ENCODE measurements at places on chromosomes 5 and 9. TPM values are rescaled to one million over a fixed set of nuclear protein-coding genes. Genes with fewer than 3 reads are reported as not detected.

DNA sequence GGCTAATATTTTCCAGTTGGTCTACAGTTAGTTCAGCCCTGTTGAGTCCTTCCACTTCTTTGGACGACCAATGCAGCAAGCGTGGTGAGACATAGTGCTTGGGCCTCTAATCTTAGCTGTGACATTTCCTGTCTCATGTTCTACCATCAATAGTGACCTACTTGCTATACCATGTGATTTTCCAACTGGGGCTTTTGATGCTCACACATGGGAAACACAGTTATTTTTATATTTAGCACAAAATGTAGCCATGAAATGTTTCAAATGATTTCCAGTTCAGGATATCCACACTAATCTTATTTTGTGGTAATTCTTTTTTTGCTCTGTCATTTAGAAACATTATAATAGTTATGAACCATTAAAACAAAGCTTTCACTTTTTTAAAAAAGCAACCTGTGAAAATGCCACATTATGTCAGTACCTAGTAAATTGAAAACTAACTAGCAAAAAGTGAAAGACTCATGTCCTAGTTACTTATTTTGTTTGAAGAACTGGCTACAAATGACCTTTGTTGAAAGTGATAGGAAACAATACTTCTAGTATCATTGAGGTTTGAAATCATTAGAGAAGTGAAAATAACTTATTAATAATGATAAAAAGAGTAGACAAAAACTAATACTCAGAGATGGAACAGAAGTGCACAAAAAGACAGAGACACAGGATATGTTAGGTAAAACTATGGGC lies 18.3 kb downstream of the MARCHF3 start:
- no peaks in the 10 kb centered on the region for H3K36me3 ChIP-seq
- no peak overlapping the region for H3K27ac ChIP-seq
- no peaks in the 10 kb centered on the region for H3K27me3 ChIP-seq
- no peaks in the 10 kb centered on the region for H3K4me1 ChIP-seq

DNA sequence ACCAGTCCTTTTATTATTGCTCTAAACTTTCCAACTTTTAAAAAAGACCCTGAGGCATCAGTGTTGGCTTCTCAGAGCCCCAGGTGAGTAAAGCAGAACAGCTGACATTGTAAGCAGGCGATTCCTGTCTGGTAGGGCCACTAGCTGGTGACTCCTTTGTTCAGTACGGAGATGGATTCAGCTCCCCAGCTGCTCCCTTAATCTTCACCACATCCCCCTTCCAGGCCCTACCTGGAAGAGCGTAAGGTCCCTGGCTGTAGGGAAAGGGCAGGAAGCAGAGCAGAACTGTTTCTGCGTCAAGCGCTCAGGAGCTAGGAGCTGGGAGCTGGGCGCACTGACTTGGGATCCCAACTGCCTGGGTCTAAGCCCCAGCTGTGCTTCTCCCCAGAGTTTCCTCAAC lies 203.7 kb upstream of the TAS2R1 start:
- H3K27me3 ChIP-seq: no peaks in the 10 kb centered on the region
- peak overlapping the region; percentile 75 for H3K27ac ChIP-seq
- DNase-seq: peak; percentile 52
- H3K4me3 ChIP-seq: no peak overlapping the region
- peaks cover 46% of the 10 kb centered on the region for H3K4me1 ChIP-seq

GRCh38 chr9:135076143-135076875 lies 11.2 kb upstream of the OLFM1 start:
- H3K4me3 ChIP-seq: peak overlapping the region; percentile 74
- peaks cover 5% of the 10 kb centered on the region for H3K4me1 ChIP-seq

DNA sequence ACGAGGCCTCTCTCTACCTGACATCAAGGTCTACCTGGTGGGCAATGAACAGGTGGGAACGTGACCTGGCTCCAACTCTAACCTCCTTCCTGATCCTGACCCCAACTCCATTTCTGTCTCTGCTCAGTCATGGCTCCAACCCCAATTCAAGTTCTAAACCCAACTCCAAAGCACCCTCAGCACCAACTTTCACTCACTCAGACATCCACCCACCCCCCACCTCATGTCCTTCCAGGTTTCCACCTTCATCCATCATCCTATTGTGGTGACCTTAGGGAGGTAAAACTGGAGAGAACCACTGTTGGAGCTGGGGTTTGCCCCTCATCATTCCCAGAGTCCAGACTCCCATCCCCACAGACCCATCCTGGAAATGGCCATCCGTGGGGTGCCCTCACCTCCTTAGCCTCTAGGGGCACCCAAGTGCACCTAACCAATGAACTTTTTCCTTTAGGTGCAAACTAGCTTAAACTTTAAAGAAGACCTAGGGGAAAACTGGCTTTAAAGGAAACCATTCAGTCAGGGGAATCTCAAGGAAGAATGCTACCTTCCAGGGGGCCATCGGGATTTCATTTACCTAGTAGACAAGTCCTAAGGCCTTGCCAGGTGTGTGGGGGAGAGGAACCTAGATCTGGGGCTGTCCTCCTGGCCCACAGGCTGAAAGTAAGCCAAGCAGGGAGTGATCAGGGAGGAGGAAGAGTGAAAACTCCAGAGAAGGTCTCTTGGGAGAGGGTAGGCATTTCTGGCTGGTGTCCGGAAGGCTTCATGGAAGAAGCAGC lies 11.3 kb downstream of the RGS14 start:
- H3K4me1 ChIP-seq: peaks cover 50% of the 10 kb centered on the region
- H3K36me3 ChIP-seq: no peaks in the 10 kb centered on the region
- H3K27ac ChIP-seq: no peak overlapping the region
- peak; percentile 76 for DNase-seq

DNA sequence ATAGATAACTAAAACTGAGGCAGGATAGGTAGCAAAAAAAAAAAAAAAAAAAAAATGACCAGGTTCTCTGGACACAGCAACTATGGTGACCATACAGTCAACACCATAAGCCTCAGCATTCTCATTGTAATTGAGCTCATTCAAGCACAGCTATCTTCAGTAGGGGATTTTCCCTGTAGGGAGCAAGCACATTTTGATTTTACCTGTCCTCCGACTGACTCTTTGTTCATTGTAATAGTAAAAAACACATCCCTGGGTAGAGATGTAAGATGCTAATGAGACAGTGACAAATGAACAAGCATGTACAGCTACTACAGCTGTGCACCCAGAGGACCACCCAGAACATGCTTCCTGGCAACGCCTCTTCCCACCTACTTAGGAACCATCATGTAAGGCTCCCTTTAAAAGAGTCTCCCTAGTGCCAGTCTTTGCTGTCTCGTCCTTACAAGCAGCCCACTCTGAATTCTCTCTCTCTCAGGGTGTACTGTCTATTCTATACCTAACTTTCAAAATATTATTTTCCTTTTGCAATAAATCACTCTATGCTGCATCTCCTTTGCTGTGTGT lies 65.0 kb upstream of the FBXW11 start:
- peaks cover 7% of the 10 kb centered on the region for H3K4me1 ChIP-seq
- H3K27ac ChIP-seq: peak overlapping the region; percentile 26
- no peaks in the 10 kb centered on the region for H3K27me3 ChIP-seq
- DNase-seq: peak; percentile 55
- H3K36me3 ChIP-seq: no peaks in the 10 kb centered on the region
- H3K4me3 ChIP-seq: no peak overlapping the region

GRCh38 chr9:115333277-115334070 lies 215.5 kb upstream of the TNC start:
- H3K27ac ChIP-seq: no peak overlapping the region
- no peaks in the 10 kb centered on the region for H3K27me3 ChIP-seq
- H3K36me3 ChIP-seq: no peaks in the 10 kb centered on the region
- no peak overlapping the region for H3K4me3 ChIP-seq
- no peak for DNase-seq

- H3K27me3 ChIP-seq: no peaks in the 10 kb centered on the region
- H3K4me1 ChIP-seq: peaks cover 18% of the 10 kb centered on the region
- peak; percentile 86 for DNase-seq
- H3K4me3 ChIP-seq: peak overlapping the region; percentile 97
- peaks cover 8% of the 10 kb centered on the region for H3K36me3 ChIP-seq
- H3K27ac ChIP-seq: no peak overlapping the region
Observed at GRCh38 chr5:126780165-126780827, 3.4 kb downstream of the LMNB1 start.

DNA sequence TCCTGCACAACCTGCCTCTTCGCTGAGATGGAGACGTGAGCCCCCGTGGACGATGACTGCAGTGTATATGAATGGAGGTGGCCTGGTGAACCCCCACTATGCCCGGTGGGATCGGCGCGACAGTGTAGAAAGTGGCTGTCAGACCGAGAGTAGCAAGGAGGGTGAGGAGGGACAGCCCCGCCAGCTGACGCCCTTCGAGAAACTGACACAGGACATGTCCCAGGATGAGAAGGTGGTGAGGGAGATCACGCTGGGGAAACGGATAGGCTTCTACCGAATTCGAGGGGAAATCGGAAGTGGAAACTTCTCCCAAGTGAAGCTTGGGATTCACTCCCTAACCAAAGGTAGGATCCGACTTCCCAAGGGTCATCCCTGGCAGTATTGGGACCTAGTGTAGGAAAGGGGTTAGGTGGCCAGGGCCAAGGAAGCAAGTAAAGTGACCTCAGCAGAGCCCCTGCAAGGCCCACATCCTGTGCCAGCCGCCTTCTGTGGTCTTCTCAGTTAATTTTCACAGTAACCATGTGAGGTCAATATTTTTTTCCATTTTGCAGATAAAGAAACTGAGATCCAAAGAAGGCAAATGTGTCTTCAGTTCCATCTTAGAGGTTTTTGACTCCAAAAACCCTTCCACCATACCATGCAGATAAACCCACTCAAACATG lies 53.8 kb downstream of the NIM1K start:
- H3K27me3 ChIP-seq: no peaks in the 10 kb centered on the region
- no peak overlapping the region for H3K4me3 ChIP-seq
- no peak overlapping the region for H3K27ac ChIP-seq
- no peaks in the 10 kb centered on the region for H3K36me3 ChIP-seq

- H3K4me1 ChIP-seq: no peaks in the 10 kb centered on the region
- no peaks in the 10 kb centered on the region for H3K36me3 ChIP-seq
- H3K4me3 ChIP-seq: no peak overlapping the region
- no peak overlapping the region for H3K27ac ChIP-seq
- H3K27me3 ChIP-seq: no peaks in the 10 kb centered on the region
Observed at GRCh38 chr5:89359046-89359445, 476.1 kb upstream of the MEF2C start.

DNA sequence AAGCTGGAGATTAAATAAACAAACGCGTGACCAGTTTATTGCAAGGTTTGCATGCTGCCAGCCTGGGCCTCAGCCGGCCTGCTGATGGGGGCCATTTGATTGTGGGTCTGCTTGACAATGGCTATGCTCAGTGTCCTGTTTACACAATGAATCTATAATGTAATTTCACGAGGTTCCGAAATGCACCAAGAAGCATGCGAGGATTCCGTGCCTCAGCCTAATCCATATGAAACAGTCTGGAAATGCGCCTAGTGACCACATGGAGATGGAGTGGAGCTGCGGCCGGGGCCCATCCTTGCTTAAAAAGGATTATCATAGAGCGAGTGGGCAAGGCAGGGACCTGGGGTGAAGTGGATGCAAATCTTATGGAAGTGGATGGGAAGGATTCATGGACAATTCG lies 382.4 kb downstream of the CDK5RAP2 start:
- no peak for DNase-seq
- no peaks in the 10 kb centered on the region for H3K36me3 ChIP-seq
- no peaks in the 10 kb centered on the region for H3K4me1 ChIP-seq
- H3K4me3 ChIP-seq: no peak overlapping the region
- no peak overlapping the region for H3K27ac ChIP-seq
- H3K27me3 ChIP-seq: no peaks in the 10 kb centered on the region

DNA sequence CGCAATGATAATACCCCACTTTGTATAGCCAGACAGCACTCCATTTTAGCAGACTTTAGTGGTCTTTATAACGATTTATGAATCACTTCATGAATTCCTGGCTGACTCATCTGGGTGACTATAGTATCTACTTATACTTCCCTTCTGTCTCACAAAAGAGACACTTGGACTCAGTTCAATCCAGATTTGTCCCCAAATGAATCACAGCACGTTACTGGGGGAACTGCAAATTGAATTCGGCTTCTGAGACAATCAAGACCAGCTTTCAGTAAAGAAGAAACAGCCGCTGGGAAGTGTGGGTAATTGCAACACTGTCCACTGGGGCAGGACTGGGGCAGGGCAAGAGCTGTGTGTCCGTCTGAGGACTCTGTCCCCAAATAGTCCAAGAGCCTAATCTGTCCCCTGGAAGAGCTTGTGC lies 337.3 kb upstream of the RFX3 start:
- no peaks in the 10 kb centered on the region for H3K27me3 ChIP-seq
- H3K4me3 ChIP-seq: no peak overlapping the region
- no peaks in the 10 kb centered on the region for H3K36me3 ChIP-seq
- DNase-seq: no peak
- no peaks in the 10 kb centered on the region for H3K4me1 ChIP-seq

DNA sequence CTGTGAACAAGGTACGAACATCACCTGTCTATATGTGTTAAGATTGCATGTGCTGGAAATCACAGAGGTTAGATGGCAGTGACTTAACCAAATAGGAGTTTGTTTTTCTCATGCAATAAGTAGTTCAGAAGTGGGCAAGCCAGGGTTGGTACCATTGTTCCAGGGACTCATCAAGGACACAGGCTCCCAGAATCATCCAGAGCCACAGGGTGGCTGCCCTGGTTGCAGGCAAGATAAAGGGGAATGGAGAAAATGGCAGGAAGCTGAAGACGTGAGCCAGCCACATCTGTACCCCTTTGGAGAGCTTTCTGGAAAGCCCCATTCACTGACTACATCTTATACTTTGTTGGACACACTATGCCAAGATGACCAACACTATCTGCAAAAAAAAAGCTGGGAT lies 126.0 kb upstream of the IL12B start:
- no peaks in the 10 kb centered on the region for H3K4me1 ChIP-seq
- H3K27me3 ChIP-seq: no peaks in the 10 kb centered on the region
- no peak overlapping the region for H3K4me3 ChIP-seq

GRCh38 chr9:121671612-121672155 lies 20.2 kb downstream of the DAB2IP start:
- H3K27me3 ChIP-seq: no peaks in the 10 kb centered on the region
- no peak overlapping the region for H3K4me3 ChIP-seq
- H3K27ac ChIP-seq: no peak overlapping the region
- H3K4me1 ChIP-seq: no peaks in the 10 kb centered on the region

GRCh38 chr9:93646640-93647178 lies 70.3 kb downstream of the PHF2 start:
- H3K4me1 ChIP-seq: no peaks in the 10 kb centered on the region
- H3K27ac ChIP-seq: no peak overlapping the region
- H3K27me3 ChIP-seq: no peaks in the 10 kb centered on the region
- DNase-seq: no peak
- H3K36me3 ChIP-seq: no peaks in the 10 kb centered on the region
- H3K4me3 ChIP-seq: no peak overlapping the region

CMYA5 gene
- 0.49 TPM for total RNA-seq

LECT2 gene
- not detected for total RNA-seq

SH3TC2 gene
- 0.04 TPM for total RNA-seq

ENTPD8 gene
- 0.42 TPM for total RNA-seq

TNFSF15 gene
- total RNA-seq: 0.08 TPM

ERMP1 gene
- 18.4 TPM for total RNA-seq

GLRA1 gene
- not detected for total RNA-seq

SLIT3 gene
- total RNA-seq: 0.59 TPM
